ENCODE measurements at places on chromosomes 7 and 10.

- no peak for DNase-seq
Measured at GRCh38 chr10:21649454-21649872, 115.4 kb downstream of the MLLT10 start.

DNA sequence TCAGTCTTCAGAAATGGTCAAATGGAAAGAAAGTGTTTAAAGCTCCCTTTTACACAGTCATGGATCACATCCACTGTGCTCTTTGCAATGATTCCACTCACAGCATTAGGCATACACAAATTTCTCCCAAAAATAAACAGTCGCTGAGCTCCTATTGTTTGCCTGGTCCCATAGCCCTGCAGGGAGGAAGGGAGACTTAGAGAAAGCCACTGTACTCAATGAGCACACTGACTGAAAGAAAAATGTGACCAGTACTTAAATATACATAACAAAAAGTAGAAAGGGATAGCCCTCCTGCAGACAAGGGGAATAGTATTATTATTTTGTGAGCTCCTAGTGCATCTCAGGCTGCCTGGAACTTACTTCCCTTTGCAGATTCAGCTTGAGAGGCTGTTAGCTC is 853.2 kb downstream of the GRID1 start:
- no peak for DNase-seq

- no peak for DNase-seq
Measured at GRCh38 chr7:159147687-159148086, 3.0 kb upstream of the VIPR2 start.

DNA sequence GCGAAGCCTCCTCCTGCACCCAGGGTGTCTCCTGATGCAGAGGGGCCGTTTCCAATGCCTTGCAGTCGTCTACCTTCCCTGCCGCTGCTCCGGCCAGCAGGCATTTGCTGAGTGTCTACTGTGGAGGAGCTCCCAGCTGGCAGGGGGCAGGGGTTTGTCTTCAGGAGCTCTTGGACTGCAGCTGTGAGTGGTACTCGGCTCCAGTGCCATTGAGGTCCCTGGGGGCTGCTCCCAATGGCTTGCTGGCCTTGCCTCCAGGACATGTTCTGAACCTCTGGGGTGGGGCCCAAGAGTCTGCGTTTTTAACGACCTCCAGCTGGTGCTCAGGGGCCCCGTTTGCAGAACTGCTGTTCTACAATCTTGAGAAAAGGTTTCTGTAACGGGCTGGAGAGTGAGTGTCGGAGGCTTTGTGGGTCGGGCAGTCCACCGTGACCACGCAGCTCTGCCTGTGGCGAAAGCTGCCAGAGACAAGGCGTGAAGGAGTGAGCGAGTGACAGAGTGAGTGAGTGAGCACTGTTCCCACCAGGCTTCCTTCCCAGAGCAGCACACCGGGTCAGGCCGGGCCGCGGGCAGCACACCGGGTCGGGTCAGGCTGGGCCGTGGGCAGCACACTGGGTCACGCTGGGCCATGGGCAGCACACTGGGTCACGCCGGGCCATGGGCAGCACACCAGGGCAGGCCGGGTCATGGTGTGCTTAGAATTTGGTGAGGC is 520.2 kb downstream of the PTPRN2 start:
- DNase-seq, result no peak

GRCh38 chr10:127805950-127806349 is 69.0 kb downstream of the FOXI2 start:
- DNase-seq, result no peak

DNA sequence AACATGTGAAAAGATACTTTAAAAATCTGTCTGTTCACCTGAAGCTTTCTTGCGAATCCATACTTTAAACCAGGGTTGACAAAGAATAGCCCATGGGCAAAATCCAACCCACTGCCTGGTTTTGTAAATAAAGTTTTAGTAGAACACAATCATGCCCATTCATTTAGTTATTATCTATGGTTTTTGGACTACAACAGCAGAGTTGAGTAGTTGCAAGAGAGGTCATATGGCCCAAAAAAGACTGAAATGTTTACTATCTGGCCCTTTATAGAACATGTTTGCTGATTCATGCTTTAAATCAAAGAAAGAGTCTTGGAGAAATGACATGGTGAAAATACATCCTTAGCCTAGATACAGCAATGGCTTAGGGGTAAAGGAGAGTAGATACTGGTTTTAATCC is 356.2 kb downstream of the RNLS start:
- DNase-seq, result no peak

GRCh38 chr10:70283071-70283444 is 746 bp downstream of the NPFFR1 start:
- no peak for DNase-seq

DNA sequence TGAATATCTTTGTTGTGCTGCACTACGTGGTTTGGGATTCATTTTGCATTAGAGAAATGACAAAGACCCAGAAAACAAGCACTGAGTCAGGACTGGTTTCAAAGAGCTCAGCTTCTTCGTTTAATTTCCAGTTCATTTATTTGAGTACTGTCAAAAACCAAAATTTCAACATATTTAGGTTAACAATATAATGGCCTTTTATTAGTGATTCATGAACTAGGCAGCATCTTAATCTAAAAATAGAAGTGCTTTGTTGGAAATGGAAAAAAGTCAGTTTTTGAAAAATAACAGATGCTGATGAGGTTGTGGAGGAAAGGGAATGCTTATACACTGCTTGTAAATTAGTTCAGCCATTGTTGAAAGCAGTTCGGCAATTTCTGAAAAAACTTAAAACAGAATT is 856.4 kb downstream of the LRMDA start:
- peak; percentile 74 for DNase-seq

DNA sequence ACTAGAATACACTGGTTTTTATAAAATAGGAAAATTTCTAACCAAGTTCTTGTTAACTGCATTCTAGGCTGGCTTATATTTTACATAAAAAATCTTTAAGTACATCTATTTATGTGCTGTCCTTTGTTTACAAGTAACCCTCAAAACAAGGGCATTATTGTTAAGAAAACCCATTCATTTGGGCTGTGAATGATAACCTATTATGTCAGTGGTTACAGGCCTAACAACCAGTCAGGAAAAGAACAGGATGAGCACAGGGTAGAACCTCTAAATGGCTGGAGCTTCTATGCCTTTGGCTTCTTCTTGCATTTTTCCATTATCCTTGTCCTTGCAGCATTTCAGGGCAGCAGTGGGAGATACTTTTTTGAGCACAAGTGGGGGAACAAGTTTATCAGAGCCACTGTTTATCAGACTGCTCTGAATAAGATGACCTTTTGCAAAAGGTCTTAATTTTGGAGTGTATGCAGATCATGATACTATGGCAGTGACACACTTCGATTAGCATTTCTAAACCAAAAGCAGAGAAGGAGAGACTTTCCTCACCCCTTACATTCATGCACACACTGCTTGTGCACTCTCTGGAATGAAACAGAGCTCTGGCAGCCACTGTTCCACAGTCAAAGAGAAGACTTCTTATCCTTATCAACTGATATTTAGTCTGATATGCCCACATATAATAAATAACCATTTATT is 10.9 kb downstream of the GPR37 start:
- no peak for DNase-seq

GRCh38 chr10:1483246-1483645 is 254.1 kb downstream of the ADARB2 start:
- DNase-seq, result no peak

- DNase-seq, result no peak
Measured at GRCh38 chr7:10662982-10663884, 310.4 kb upstream of the PHF14 start.

GRCh38 chr10:43304687-43305333 is 37.9 kb upstream of the RASGEF1A start:
- peak; percentile 27 for DNase-seq

DNA sequence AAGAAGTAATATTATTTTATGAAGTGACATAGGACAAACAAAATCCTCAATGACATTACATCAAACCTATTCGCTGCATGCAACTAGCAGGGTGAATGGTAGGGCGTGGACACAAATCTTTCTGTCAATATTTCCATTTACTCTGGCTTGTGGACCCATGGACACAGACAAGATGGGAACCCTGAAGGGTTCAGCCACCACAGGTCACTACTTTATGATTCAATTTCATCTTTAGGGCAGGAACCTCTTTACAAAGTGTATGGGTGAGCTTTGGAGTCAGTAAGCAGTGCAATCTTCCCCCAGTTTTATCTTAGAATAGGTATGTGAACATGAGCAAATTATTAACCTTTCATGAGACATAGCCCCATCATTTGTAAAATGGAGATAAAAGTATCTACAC is 982.4 kb upstream of the LRRTM3 start:
- DNase-seq, result no peak

- DNase-seq, result peak; percentile 83
Measured at GRCh38 chr10:3623746-3624145, 161.3 kb downstream of the KLF6 start.

DNA sequence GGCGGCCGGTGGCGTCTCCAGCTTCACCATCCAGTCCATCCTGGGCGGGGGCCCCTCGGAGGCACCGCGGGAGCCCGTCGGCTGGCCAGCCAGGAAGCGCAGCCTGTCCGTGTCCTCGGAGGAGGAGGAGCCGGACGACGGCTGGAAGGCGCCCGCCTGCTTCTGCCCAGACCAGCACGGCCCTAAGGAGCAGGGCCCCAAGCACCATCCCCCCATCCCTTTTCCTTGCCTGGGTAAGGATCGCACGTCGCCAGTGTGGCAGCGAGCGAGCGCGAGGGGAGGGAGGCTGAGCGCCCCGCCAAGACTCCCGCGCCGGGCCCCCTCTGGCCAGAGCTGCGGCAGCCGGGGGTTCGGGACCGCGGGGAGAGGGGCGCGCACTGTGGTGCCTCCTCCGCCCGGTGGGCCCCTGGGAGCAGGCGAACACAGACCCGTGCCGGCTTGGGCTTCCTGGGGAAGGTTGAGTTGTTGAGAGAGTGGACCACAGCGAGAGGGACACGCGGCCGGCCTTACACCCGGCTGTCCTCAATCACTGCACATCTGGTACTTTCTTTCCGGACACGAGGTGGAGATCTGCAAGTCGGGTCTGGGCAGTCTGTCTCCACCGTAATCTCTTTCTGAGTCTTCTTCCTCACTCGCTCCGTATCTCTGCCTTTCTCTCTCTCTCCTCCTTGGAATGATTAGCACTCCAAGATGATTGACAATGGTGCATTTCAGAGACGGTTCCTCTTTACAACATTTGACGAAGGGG is 652 bp downstream of the HMX2 start:
- DNase-seq, result no peak

GRCh38 chr10:121981346-121981745 is 6.3 kb upstream of the NSMCE4A start:
- DNase-seq, result no peak

DNA sequence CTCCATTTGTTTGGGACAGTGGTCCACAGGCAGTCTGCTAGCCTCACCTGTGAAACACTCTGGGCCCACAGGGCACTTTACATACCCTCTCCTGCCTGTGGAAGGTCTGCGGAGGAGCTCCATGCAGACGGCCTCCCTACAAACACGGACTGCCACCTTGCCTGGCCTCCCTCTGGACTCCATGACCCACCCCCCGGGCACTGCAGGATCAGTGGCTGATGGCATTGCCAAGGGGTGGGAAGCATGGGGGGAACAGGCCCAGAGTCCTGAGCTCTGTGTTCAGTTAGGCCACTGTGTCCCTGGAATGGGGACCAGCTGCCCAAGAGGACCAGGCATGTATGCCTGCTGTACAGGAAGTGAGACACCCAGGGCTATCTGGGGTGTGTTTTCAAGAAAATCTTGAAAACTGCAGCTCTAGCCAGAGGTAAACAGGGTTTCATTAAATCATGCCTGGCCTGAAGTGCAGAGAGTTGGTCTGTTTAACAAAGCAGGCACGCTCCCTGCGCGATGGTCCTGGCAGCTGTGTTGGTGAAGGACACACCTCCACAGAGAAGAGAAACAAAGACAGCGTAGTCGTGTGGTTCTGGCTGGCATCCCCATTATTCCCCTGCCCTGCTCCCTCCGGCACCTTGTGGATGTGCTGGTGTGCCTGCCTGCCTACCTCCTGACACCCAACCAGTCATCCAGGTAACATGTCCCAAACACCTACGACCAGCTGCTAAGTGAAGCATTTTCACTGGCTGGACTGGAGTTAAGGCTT is 470.8 kb upstream of the ZMIZ1 start:
- no peak for DNase-seq

- peak; percentile 40 for DNase-seq
Measured at GRCh38 chr7:16982640-16983350, 101.0 kb upstream of the AGR3 start.

DNA sequence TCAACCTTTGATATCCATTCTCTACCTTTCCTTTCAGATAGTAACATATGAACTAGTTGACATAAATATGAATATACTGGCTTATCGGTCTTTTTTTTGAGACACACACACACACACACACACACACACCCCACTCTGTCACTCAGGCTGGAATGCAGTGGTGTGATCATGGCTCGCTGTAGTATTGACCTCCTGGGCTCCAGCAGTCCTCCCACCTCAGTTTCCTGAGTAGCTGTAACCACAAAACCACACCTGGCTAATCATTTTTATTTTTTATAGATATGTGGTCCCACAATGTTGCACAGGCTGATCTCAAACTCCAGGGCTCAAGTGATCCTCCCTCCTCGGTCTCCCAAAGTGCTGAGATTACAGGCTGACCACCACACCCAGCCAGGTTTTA is 14.2 kb upstream of the NT5C3A start:
- peak; percentile 63 for DNase-seq

DNA sequence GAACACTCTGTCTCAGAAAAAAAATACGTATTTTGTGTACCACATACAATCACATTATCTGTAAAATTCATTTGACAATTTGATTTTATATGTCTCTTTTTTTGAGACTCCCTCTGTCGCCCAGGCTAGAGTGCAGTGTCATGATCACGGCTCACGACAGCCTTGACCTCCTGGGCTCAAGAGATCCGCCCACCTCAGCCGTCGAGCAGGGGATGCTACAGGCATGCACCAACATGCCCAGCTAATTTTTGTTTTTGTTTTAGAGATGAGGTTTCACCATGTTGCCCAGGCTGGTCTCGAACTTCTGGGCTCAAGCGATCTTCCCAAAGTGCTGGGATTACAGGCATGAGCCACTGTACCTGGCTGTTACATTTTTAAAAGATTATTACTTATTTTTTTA is 11.6 kb upstream of the BAZ1B start:
- DNase-seq, result no peak

- no peak for DNase-seq
Measured at GRCh38 chr7:41731493-41732435, 28.9 kb upstream of the INHBA start.

DNA sequence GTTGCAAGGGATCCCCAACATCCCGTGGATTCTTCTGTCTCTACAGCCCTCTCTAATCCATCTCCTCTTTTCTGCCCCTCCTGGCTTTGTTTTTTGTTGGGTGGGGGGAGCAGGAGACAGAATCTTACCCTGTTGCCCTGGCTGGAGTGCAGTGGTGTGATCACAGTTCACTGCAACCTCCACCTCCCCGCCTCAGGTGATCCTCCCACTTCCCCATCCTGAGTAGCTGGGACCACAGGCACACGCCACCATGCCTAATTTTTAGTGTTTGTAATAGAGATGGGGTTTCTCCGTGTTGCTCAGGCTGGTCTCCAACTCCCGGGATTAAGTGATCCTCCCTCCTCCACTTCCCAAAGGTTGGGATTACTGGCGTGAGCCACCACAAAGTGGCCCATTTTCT is 121.8 kb downstream of the MYL10 start:
- no peak for DNase-seq

Measured in astrocyte (in vitro differentiated cells and primary cell).